ENCODE measurements at places on chromosomes 7 and 10.

- no peak for DNase-seq
Observed at GRCh38 chr10:25176421-25176968, 1.7 kb downstream of the GPR158 start.

DNA sequence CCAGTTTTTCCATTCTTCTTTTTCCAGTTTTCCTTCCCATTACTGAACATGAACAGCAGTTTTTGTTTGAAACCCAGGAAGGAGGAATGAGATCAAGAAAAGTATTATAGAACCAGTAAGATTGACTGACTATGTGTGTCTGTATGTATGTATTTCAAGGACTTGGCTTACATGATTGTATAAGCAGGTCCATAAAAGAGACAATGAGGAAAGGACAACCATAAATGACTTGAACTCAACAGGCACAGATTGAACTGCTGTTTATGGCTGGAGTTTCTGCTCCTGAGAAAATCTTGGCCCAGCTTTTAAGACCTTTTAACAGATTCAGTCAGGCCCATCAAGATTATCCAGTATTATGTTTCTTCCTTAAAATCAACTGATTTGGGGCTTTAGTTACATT lies 39.1 kb downstream of the TMEM106B start:
- no peak for DNase-seq

DNA sequence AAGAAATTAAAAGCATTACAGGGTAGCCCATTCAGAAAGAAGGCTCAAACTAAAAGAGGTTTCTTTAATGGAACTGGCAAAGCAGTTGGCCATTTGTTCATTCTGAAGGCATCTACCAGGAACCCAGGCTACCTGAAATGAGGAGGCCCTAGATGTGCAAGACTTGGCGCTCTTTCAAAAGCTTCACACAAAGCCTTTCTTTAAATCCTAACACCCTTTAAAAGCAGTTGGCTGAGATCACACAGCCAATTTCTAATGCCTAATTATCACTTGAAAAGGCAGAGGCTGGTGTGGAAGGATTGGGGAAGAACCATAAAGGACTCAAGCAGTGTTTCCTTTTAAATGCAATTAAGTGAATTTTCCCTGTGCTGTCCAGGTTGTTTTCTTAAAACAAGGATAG lies 23.2 kb downstream of the PPP1R17 start:
- no peak for DNase-seq

GRCh38 chr7:56046721-56047445 lies 4.4 kb downstream of the PSPH start:
- no peak for DNase-seq

- DNase-seq, result peak; percentile 71
Observed at GRCh38 chr10:98425511-98426352, 10.8 kb upstream of the PYROXD2 start.

Data from NAMALWA (cell line).